ENCODE measurements at places on chromosomes 7 and 10. TPM values are rescaled to one million over a fixed set of nuclear protein-coding genes. Genes with fewer than 3 reads are reported as not detected.

The NUP205 gene
- total RNA-seq = 93.1 TPM

GRCh38 chr7:51261950-51262795 lies 54.4 kb downstream of the COBL start:
- no peaks in the 10 kb centered on the region for H3K27me3 ChIP-seq
- no peaks in the 10 kb centered on the region for H3K36me3 ChIP-seq
- H3K27ac ChIP-seq = peak overlapping the region; percentile 42
- peaks cover 24% of the 10 kb centered on the region for H3K4me1 ChIP-seq
- no peak overlapping the region for H3K4me3 ChIP-seq
- DNase-seq = no peak

The PPP1R17 gene
- 0.96 TPM for total RNA-seq

DNA sequence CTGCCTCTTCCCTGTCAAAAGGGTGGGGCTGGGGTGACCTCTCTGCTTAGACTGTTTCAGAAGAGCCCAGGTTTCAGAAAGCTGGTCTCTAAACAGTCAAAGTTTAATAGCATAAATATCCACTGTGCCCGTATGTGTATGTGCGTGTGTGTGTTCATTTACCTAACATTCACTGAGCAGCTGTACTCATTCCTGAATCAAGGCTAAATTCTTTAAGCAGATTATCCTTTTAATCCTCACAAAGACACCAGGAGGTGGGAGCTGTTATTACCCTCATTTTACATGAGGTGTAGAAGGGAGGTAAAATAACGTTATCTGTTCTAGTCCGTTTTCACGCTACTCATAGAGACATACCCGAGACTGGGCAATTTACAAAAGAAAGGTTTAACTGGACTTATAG lies 72.2 kb downstream of the RSU1 start:
- peaks cover 5% of the 10 kb centered on the region for H3K4me1 ChIP-seq
- peaks cover 32% of the 10 kb centered on the region for H3K27me3 ChIP-seq
- H3K4me3 ChIP-seq = no peak overlapping the region
- peaks cover 8% of the 10 kb centered on the region for H3K36me3 ChIP-seq
- H3K27ac ChIP-seq = no peak overlapping the region

The PRSS2 gene
- 5.3 TPM for total RNA-seq

- H3K27me3 ChIP-seq = no peaks in the 10 kb centered on the region
- no peaks in the 10 kb centered on the region for H3K4me1 ChIP-seq
- peaks cover under 1% of the 10 kb centered on the region for H3K36me3 ChIP-seq
- no peak overlapping the region for H3K4me3 ChIP-seq
- H3K27ac ChIP-seq = no peak overlapping the region
Observed at GRCh38 chr7:92794831-92795230, 41.5 kb downstream of the CDK6 start.

The PVRIG gene
- total RNA-seq = not detected

The ZNF804B gene
- total RNA-seq = not detected

The HK1 gene
- 35.6 TPM for total RNA-seq

DNA sequence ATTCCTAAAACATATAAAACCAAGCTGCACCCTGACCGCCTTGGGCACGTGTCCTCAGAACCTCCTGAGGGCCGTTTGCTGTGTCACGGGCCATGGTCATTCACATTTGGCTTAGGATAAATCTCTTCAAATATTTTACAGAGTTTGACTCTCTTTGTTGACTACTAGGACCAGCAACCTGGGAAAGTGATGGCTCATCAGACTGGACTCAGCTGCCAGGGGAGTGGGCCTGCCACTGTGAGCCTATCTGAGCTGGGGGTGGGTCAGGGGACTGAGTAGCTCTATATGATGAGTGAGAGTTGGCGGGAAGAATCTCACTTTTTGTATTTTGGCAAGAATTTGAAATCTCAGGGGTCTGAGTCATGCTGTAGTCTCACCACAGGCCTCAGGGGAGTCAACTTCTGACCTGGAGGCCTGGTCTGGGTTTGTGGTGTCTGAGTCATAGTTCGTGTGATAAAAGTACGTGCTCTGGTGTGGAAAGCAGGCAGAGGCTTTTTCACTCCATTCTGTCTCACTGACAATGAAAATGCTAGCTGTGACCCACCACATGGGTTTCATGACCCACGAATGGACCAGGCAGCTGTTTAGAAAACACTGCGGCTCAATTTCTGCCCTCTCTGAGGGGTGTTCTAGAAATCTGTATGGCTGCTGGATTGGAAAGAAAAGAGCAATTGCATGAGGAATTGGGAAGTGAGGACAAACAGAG lies 4.2 kb upstream of the UPP1 start:
- no peak for DNase-seq
- peak overlapping the region; percentile 5 for H3K27ac ChIP-seq
- no peak overlapping the region for H3K4me3 ChIP-seq
- peaks cover 4% of the 10 kb centered on the region for H3K27me3 ChIP-seq
- H3K36me3 ChIP-seq = no peaks in the 10 kb centered on the region

- no peak overlapping the region for H3K4me3 ChIP-seq
- peaks cover 2% of the 10 kb centered on the region for H3K36me3 ChIP-seq
- no peak overlapping the region for H3K27ac ChIP-seq
- H3K27me3 ChIP-seq = no peaks in the 10 kb centered on the region
- no peak for DNase-seq
Observed at GRCh38 chr7:84236398-84236797, 41.8 kb upstream of the SEMA3A start.

GRCh38 chr10:18238870-18239485 lies 98.8 kb downstream of the CACNB2 start:
- no peak overlapping the region for H3K4me3 ChIP-seq
- no peak overlapping the region for H3K27ac ChIP-seq
- H3K4me1 ChIP-seq = no peaks in the 10 kb centered on the region
- DNase-seq = no peak
- H3K27me3 ChIP-seq = peaks cover 27% of the 10 kb centered on the region

- no peak overlapping the region for H3K4me3 ChIP-seq
- H3K4me1 ChIP-seq = peaks cover 3% of the 10 kb centered on the region
- no peak for DNase-seq
- H3K27me3 ChIP-seq = peaks cover 13% of the 10 kb centered on the region
- H3K36me3 ChIP-seq = no peaks in the 10 kb centered on the region
Observed at GRCh38 chr7:98771519-98771918, 98.3 kb downstream of the TMEM130 start.

- DNase-seq = peak; percentile 24
- peaks cover 3% of the 10 kb centered on the region for H3K4me1 ChIP-seq
Observed at GRCh38 chr7:157979636-157980340, 607.8 kb downstream of the PTPRN2 start.

- H3K4me1 ChIP-seq = peaks cover 5% of the 10 kb centered on the region
- H3K36me3 ChIP-seq = no peaks in the 10 kb centered on the region
- peaks cover 45% of the 10 kb centered on the region for H3K27me3 ChIP-seq
- peak within 1 kb of the TSS; percentile 66 for H3K4me3 ChIP-seq
- DNase-seq = no peak
Observed at GRCh38 chr7:98869597-98870120, at the start of gene TMEM130. TMEM130 (minus strand) TSS chr7:98870014; CDS start chr7:98869861, 153 bp downstream.

- no peak overlapping the region for H3K27ac ChIP-seq
- no peaks in the 10 kb centered on the region for H3K36me3 ChIP-seq
- no peak for DNase-seq
- H3K4me1 ChIP-seq = peaks cover 2% of the 10 kb centered on the region
- H3K27me3 ChIP-seq = peaks cover 43% of the 10 kb centered on the region
Observed at GRCh38 chr10:99330347-99330924, 1.3 kb downstream of the CNNM1 start.

- no peaks in the 10 kb centered on the region for H3K4me1 ChIP-seq
- peaks cover 5% of the 10 kb centered on the region for H3K27me3 ChIP-seq
- H3K27ac ChIP-seq = no peak overlapping the region
- H3K36me3 ChIP-seq = no peaks in the 10 kb centered on the region
- DNase-seq = no peak
Observed at GRCh38 chr10:126124668-126125349, 228.4 kb downstream of the FANK1 start.

DNA sequence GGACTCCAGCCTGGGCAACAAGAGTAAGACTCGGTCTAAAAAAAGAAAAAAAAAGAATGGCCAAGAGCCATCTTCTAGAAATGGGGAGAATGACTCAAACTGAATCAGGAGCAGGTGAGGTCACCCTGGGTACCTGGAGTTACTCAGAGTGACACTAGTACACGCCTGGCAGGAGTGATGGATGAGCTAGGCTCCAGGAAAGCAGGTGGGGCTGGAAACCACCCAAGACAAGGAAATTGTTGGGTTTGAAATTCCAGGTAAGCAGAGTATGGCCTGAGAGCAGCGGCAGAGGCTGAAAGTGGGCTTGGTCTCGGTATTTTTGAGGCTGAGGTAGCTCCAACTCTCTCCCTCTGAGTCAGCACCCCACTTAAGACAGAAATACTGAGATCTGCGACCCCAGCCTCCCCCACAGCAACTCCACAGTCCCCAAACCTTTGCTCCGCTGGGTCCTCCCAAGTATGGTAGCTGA lies 18.5 kb downstream of the DDIT4 start:
- H3K36me3 ChIP-seq = no peaks in the 10 kb centered on the region
- no peak for DNase-seq

- H3K36me3 ChIP-seq = peaks cover 31% of the 10 kb centered on the region
- H3K4me1 ChIP-seq = peaks cover 2% of the 10 kb centered on the region
- DNase-seq = no peak
- no peak overlapping the region for H3K4me3 ChIP-seq
- peak overlapping the region; percentile 39 for H3K27ac ChIP-seq
Observed at GRCh38 chr10:86446987-86447386, 74.6 kb downstream of the WAPL start.

The DOCK4 gene
- 28.8 TPM for total RNA-seq
